ENCODE measurements at places on chromosomes 5 and 9.

GRCh38 chr5:22710660-22711059 is 142.5 kb downstream of the CDH12 start:
- DNase-seq, result no peak

DNA sequence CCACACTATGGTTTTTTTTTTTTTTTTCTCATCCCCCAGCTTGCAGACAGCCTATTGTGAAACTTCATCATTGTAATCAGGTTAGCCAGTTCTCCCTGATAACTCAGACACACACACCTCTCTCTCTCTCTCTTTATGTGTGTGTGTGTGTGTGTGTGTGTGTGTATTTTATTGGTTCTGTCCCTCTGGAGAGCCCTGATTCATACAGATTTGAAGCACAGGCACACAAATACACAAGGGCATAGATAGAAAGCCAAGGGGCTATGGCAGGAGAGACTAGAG is 20.6 kb upstream of the VCAN start:
- DNase-seq, result no peak

DNA sequence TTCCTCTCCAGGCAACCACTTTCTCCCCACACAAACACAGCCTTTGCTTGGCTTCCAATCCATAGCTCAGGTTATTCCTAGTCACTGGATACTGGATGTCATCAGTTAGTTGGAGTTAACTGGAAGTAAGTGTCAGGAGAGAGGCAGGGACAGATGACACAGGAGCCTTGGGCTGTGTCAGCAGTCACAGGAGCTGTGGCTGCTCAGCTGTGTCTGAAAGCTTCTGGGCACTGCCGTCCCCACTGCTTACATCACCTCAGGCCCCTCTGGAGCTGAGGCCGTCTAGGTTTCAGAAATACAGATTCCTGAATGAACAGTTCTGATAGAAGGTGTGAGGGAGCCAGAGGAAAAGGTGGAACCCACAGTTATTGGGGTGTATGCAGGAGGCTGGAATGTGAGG is 17.3 kb upstream of the FAM240B start:
- no peak for DNase-seq

DNA sequence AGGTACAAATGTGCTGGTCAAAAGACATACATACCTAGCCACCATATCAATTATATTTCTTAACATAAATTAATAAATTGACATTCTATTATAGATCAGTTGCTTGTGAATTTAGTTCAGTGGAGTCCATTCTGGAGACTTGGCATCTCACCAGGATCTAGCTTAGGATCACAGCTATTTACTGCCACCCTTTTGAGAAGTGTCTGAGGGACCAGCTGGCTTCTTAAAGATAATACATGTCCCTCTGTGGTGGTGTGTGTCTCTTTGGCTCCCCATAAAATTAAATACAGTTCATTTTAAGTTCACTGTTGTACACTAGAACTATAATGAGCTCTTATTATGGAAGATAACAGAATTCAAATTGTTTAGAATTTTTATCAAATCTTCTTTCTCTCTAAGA is 290.7 kb downstream of the PRELID2 start:
- no peak for DNase-seq

GRCh38 chr9:85009251-85009650 is 339.7 kb downstream of the NTRK2 start:
- DNase-seq, result no peak

GRCh38 chr5:59517926-59518585 is 375.5 kb downstream of the PDE4D start:
- DNase-seq, result no peak

DNA sequence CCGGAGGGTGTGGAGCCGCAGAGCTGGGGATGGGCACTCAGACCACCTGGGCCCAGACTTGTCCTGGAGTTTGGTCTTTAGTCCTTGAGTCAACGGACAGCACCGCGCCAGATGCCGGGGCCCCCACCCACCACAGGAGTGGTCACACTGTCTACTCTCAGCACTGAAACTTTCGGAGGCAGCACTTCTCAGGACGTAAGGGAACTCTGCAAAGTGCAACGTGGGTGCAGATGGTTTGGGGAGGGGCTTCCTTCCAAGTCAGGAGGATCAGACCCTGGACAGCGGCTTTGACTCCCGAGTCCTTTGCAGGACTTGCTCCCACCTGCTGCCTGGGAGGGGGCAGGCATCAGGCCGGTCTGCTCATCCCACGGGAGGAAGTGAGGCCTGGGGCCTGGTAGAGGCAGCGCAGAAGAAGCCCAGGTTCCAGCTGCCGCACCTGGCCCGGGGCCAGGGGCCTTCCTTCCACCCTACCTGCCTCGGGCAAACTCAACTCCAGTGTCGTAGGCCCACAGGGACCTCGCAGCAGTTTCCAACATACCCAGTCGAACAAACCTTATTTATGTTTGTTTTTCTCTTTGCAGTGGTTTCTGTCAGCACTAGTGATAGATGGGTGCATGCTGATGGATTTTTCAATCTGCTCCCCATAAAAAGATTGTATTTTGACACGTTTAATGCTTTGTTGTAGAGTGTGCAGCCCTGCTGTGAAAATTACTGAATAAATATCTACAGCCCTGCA is 149.8 kb upstream of the PPP1R26 start:
- no peak for DNase-seq

DNA sequence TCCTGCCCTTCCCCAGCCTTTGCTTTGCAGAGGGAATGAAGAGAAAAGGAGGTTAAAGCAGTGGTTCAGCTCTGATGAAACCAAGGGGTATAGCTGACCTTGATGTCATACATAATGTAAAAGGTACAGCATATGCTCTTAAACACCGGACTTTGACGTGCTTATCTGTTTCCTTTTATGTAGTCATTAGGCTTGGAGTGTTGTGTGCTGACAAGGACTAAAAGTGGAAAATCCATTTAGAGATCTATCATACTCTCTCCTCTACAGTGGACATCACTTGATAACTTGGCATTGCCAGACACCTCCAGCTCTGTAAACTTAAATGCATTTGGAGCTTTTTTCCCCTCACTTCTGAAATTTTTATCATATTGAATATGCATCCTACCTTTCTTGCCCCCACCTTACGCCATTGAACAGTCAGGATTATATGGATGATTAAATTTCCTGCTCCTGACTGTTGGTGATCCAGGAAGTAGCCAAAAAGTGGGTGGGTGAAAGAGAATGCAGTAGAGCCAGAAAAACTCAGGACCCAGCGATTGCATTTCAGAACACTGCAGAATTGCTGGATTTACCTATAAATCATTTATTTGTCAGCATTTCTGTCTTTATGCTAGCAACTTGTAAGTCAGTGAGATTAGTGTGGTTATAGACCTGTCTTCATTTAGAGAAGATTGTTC is 4.1 kb downstream of the TNFAIP8 start:
- DNase-seq, result no peak

DNA sequence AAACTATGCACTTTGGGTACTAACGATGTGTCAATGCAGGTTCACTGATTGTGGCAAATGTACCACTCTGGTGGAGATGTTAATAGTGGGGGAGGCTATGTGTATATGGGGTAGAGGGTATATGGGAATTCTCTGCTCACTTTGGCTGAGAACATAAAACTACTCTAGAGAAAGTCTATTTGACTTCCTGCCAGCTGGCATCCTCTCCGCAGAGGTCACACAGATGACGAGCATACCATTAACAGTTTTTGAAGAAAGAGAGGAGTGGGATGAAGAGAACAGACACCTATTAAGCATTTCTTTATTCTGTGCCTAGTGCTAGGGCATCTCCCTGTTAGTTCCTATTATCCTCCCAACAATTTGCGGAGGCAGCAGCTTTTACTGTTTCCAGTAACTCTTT is 58.4 kb upstream of the TRIM32 start:
- DNase-seq, result no peak

DNA sequence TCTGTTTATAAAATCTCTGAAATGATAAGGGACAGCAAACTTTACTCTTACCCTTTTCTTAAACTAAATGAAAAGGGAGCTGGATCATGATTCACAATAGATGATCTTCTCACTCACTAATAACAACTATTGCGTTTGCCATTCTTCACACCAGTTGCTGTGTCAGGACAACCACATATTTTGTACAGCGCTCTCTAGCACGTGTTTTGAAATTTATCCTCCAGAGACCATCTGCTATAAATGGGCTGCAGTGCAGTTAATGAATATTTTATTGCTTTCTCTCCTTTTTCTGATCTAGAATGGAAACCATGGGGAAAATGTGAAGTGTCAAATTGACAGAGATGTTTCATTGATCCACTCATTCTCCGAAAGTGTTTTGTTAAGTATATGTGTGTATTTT is 258.4 kb upstream of the CCNH start:
- DNase-seq, result no peak

GRCh38 chr5:31096238-31096865 is 97.1 kb upstream of the CDH6 start:
- no peak for DNase-seq

GRCh38 chr9:76644171-76644570 is 120.1 kb upstream of the PCA3 start:
- DNase-seq, result no peak

GRCh38 chr5:66469684-66470083 is 126.5 kb upstream of the MAST4 start:
- DNase-seq, result no peak

DNA sequence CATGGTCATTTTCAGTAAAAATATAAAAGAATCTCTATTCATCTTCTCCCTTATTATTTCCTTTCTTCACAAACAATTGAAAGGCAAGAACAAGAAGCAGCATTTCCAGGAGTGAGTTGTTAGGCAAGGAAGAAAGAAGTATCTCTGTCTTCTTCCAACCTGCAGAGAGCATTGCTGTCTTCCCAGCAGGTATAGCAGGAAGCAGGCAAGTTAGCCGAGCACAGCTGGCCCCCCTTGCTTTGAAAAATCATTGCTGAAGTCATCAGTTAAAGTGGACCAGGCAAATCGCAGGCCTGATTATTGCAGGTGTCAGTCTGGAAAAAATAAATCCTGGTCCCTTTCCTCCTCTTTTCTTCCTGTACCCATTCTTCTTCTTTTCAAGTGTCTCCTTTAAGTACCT is 353.1 kb upstream of the BRINP1 start:
- DNase-seq, result no peak

DNA sequence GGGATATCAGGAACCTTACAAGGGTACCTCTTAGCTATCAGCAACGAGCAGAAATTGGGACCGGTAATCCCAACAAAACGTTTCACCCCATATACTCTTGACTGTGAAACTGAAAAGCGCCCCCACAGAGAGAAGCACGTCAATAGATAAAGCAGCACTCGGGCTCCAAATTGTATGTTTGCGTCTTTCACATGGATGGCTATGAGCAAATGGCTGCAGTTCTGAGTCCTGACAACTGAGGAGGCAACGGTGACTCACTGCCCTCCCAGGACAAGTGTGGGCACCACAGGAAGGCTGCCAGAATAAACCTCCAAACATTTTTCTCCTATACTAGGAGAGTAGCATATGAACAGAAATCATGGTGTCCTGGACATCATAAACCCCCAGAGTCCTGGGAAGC is 36.6 kb downstream of the SEMA4D start:
- DNase-seq, result no peak

GRCh38 chr9:34521406-34522045 is 1.3 kb downstream of the ENHO start:
- no peak for DNase-seq

- no peak for DNase-seq
Observed at GRCh38 chr5:156675395-156675794, 174.7 kb upstream of the PPP1R2B start.

DNA sequence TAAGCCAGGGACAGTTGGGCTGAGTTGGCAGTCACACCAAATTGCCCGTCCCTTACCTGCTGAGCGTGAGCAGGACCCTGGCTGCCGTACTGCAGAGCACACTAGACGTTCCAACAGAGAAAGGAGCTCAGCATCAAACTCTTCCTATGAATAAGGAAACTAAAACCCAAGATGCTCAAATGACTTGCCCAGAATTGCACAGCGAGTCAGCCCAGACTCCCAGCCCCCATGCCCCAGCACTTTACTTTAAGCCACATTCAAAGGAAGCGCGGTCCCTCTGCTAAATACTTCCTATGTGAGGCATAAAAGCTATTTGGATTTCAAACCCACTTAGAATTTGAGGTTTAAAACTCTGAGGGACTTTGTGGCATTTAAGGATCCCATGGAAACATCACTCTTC is 23.9 kb downstream of the PAX5 start:
- no peak for DNase-seq

- DNase-seq, result peak; percentile 50
Observed at GRCh38 chr5:179679014-179679674, 1.7 kb downstream of the CBY3 start.

GRCh38 chr5:177310757-177311391 is 824 bp downstream of the MXD3 start:
- no peak for DNase-seq

GRCh38 chr5:65026816-65027548 is 258.3 kb downstream of the CWC27 start:
- DNase-seq, result no peak

- DNase-seq, result no peak
Observed at GRCh38 chr5:89545626-89546025, 662.6 kb upstream of the MEF2C start.

DNA sequence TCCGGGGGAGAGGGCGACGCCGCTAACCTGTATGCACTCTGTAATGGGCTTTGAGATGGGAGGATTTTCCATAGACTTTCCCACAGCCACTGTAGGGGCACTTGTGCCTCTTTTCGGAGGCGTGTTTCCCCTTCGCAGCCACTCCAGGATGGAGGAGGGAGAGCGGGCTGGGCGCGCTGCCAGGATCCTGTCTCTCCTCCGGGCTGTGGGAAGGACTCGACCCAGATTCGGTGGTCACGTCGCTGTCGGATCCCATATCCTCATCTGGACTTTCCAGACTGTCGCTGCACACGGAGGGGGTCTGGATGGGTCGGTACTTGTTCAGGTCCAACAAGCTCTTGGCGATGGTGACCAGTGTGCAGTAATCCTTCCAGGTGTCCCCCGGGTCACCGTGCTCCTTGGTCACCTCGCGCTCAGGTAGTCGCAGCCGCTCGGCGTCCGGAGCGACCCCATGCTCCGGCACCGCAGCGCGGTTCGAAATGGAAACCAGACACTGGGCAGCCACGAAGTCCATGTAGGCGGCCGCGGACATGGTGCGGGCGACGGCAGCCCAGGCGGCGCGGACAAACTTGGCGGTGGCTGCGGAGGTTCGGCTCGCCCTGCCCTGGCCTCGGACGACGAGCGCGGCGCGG is 1.5 kb downstream of the KLF9 start:
- DNase-seq, result peak; percentile 37

DNA sequence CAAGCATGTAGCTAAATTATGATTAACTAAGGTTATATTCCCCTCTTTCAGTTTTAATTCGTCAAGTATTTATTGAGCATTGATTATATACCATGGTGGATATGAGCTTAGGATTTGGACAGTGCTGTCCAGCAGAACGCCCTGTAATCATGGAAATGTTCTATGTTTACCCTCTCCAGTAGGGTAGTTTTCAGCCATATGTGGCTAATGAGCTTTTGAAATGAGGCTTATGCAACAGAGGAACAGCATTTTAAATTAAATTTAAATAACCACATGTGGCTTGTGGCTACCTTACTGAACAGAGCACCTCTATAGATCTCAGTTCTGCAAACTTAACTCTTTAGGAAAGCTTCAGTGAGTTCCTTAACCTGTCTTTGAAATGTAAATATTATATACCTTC is 59.1 kb downstream of the JMY start:
- DNase-seq, result no peak

DNA sequence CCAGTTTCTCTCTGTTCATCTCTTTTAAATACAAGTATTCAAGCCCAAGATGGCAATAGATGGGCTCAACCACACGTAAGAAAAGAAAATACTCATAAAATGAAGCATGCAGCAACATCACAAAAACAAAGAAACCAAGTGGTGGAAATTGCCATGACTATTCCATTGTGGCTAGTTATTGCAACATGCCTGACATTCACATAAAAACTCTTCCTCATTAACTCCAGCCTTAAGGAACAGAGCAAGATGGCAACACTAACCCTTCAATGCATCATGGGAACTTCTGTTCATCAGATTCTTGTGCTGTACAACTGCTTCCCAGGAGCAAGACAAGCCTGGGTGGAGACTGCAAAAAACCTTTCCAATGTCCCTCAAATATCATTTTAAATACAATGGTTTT is 1.4 kb upstream of the GLIS3 start:
- no peak for DNase-seq
